Activated T-helper 17 cell treated with anti-CD3 and anti-CD28 coated beads, Interleukin-2, amount 50 U/mL, for 72 hours (primary cell): ENCODE measurements at places on chromosomes 7 and 10. TPM values are rescaled to one million over a fixed set of nuclear protein-coding genes. Genes with fewer than 3 reads are reported as not detected.

DNA sequence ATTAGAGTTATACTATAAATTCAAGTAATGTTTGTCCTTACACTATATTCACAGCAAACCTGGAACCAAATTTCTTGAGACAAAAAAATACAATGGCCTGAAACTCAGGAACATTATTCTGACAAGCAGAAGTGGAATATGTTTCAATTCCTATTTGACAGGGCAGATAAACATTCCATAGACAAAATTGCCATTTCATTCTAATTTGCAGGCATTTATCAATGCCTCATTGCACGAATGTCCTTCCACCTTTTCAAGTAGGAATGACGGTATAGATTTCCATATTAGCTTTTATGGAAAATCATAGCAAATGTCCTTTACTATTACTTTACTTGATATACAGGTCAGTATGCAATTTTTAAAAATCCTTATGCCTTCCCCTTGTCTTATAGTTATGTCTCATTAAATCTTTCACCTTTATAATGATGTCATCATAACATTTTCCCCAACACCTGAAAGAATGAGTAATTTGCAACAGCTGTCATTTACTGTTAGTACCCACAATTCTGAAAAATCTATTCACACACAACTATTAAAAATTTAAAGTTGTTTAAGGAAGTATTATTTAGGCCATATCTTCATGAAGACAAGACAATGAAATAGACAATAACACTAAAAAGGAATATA lies 299.7 kb upstream of the SEMA3C start:
- ATAC-seq = no peak

OR2A42 gene
- not detected for total RNA-seq

DNA sequence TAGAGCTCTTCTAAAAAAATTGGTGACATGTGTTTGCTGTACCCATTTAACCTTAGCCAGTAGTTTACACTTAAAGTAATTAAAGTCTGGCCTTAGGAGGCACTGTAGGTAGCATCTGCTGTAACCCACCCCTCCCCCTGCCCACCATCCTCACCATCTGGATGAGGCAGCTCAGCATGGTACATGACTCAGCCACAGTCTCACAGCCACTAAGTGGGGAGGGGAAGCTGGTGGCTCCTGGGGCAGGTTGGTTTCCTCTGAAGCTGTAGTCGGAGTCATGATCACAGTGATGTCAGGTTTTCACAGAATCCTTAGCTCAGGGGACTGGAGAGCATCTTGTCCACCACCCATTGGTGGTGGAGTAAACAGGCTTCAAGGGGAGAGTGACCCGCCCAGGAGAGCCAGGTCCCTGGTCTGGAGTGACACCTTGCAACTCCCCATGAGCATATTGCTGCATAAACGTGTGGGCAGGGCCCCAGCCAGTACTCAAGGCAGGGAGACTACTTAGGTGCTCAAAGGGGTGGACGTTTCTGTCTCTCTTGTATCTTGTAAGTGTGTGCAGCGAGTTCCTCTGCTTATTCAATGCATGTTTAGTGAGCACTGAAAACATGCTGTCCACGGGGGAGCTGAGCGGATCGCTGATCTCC lies 125.9 kb downstream of the GRK5 start:
- ATAC-seq = peak; percentile 98

OR6V1 gene
- total RNA-seq = not detected

DNA sequence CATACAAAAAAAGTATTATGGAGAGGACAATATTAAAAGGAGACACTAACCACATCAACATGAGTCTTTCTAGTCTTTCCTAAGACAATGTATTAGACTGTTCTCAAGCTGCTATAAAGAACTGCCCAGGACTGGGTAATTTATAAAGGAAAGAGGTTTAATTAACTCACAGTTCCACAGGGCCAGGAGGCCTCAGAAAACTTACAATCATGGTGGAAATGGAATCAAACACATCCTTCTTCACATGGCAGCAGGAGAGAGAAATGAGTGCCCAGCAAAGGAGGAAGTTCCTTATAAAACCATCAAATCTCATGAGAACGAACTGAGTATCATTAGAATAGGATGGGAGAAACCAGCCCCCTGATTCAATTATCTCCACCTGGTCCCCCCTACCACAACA lies 25.7 kb downstream of the CACNA2D1 start:
- ATAC-seq = no peak

- no peak for ATAC-seq
Measured at GRCh38 chr10:133009218-133009950, 67.0 kb upstream of the CFAP46 start.

IGF2BP3 gene
- 0.42 TPM for total RNA-seq

SKIDA1 gene
- 0.06 TPM for total RNA-seq

- ATAC-seq = no peak
Measured at GRCh38 chr10:117274509-117274908, 33.6 kb downstream of the SLC18A2 start.

DNA sequence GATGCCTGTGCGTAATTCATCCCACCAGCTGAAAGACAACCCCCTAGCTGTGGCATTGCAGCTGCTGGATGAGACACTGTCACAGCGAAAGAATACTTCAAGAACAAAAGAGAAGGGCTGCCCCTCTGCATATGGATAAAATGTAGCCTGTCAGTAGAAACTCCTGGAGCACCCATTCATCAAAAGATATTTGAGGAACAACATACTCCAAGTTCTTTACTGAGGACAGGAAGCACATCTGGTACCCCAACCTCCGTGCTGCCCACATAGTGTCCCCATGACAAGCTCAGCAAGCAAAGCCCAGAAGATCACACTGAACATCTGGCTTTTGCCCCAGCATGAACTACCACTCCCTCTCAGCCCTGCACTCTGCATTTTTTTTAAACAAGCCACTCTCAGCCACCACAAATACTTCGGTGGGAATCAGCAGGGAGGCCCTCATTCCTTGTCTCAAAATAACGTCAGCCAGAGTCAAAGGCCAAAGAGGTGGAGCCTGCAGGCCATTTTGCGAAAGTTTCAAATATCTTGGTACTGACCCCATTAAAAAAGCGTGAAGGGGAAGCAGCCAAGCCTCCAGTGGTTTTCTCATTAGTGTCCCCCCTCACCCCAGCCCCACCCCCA lies 1.7 kb downstream of the CREB3L2 start:
- ATAC-seq = no peak

VSTM2A gene
- total RNA-seq = not detected

DPP6 gene
- total RNA-seq = not detected

CABCOCO1 gene
- total RNA-seq = not detected

DNA sequence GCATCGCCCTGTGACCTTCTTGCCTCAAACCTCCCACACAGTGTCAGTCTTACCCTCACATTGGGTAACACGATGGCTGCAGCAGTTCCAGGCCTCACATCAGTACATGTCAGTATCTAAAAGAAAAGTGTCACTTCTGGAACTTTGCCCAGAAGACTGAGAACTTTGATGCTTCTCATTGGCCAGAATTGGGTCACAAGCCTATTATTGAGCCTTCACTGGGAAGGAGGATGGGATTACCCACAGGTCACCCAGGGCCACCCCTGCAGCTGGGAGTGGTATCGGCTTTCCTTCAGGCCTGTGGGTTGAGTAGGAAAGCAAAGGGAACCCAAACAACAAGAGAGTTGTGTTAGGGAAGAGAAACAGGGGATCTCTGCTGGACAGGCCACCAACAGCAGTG lies 111.5 kb downstream of the NPY start:
- ATAC-seq = no peak

DNA sequence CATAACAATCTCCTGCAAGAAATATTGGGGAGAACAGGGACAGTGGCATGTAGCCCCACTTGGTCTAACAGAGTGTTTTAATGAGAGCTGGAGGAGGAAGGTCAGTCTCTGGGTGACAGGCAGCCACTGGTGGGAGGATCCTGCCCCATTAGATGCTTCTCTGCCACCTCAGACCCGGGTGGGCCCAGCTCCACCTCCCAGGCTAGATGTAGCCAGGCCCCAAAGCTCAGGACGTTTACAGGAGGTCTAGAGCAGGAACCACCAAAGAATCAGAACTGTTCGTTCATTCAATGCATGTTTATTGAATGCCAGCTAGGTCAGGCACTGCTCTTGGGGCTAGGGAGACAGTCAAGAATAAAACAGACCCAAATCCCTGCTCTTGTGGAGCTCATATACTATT lies 28.4 kb upstream of the GPNMB start:
- no peak for ATAC-seq

GRCh38 chr10:18455086-18455884 lies 196.1 kb downstream of the NSUN6 start:
- ATAC-seq = no peak

DNA sequence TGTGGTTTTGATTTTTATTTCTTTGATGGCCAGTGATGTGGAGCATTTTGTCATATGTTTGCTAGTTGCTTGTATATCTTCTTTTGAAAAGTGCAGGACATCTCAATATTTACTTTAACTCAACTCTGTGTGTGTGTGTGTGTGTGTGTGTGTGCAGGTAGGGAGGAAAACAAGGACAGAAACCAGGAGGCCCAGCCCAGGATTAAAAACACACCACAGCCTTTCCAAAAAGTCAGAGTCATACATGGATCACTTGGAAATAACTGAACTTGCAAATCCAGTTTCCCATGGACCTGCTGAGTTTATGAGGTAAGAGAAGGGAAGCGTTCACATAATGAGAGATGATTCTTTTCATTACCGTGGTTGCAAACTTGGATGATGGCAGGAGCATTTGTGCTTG lies 189.9 kb upstream of the LYZL1 start:
- ATAC-seq = no peak

GRCh38 chr10:34473174-34474008 lies 341.7 kb downstream of the PARD3 start:
- no peak for ATAC-seq

DNA sequence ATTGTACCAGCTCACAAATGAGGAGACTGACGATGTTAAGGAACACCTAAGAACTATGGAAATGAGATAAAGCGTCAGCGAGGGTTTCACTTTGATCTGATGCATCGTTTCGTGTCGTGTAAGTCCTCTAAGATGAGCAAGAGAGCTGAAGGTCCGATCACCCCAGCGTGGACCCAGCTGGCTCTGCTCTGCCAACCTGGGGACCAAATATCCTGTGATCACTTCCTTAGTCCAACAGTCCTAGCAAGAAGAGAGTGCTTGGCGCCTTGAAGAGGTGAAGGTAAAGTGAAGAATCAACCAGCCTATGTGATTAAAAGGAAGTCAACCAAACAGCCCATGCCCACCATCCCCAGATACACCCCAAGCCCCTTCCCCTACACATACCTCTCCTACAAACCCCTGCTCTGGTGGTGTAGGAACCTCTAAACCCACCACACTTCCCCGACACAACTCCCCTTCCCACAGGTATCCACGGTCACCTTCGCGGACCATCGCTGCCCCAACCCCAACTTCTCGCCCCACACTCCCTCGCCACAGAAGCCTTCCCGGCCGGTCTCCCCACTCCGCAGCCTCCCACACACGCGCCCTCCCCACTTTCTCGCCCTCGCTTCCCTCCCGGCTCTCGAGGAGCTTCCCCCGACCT lies 722 bp downstream of the UPF2 start:
- ATAC-seq = peak; percentile 50

GRCh38 chr10:34016576-34016975 lies 682.1 kb upstream of the NRP1 start:
- ATAC-seq = no peak

PHYH gene
- 9.2 TPM for total RNA-seq

GRCh38 chr7:30733691-30734090 lies 18.2 kb upstream of the INMT start:
- no peak for ATAC-seq

- no peak for ATAC-seq
Measured at GRCh38 chr10:28722065-28722803, 44.9 kb downstream of the BAMBI start.

GRCh38 chr10:59617996-59618395 lies 91.7 kb downstream of the SLC16A9 start:
- no peak for ATAC-seq

OR13A1 gene
- not detected for total RNA-seq

GRCh38 chr7:127961786-127962453 lies 69.3 kb downstream of the LRRC4 start:
- no peak for ATAC-seq

ZNF736 gene
- 23.7 TPM for total RNA-seq

NPC1L1 gene
- total RNA-seq = 0.32 TPM

GRCh38 chr7:41624818-41625217 lies 78.1 kb downstream of the INHBA start:
- ATAC-seq = no peak

DNA sequence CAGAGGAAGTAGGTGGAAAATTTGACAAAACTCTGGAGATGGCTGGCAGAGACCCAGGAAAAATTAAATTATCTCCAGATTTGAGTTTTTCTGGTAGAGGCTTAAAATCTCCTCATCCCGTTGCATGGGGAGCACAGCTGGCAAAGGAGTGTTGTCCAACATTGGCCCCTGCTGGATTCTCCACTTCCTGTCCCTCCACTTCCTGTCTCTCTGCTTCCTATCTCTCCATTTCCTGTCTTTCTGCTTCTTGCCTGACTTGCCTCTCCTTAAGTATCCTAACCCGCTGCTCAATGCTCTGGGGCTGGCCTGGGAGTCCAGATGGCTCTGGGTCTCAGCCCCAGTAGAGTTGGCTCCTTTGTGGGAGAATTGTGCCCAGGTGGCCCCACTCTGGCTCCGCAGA lies 65.8 kb upstream of the EMX2 start:
- ATAC-seq = no peak

DNA sequence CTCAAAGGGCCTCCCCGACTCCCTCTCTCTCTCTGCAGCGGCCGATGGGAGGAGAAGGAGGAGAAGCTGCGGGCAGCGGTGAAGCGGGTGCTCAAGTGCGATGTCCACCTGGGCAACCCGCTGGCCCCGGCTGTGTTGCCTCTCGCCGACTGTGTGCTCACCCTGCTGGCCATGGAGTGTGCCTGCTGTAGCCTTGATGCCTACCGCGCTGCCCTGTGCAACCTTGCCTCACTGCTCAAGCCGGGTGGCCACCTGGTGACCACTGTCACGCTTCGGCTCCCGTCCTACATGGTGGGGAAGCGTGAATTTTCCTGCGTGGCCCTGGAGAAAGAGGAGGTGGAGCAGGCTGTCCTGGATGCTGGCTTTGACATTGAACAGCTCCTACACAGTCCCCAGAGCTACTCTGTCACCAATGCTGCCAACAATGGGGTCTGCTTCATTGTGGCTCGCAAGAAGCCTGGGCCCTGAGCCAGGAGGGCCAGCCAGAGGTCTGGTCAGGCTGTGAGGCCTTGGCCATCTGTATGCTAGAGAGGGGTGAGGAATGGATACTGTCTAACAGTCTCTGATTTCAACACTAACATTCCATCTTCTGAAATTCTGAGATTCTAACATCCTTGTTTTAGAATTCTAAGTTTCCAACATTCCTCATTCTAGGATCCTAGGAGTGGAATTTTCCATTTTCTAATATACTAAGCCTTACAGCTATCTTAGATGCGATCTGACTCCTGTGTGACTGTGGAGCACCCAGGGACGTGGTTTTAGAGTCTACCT lies 3.6 kb downstream of the INMT start:
- ATAC-seq = no peak

DNA sequence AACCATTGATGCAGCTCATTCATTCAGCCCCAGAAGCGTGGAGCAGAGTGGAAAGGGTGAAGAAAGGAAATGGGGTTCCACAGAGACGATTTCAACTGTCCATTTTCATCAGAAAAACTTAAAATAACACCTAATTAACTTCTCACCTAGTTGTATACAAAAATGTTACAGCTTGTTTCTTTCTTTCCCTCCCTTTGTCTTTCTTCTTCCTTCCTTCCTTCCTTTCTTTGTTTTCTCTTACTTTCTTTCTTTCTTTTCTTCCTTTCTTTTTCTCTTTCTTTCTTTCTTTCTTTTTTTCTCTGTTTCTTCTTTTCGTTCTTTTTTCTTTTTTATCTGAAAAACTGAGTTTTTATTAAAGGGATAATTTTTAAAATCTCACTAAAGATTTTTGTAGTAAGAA lies 105.9 kb upstream of the GNAI1 start:
- ATAC-seq = no peak
